ENCODE measurements at places on chromosomes 4 and X.

- no peak for DNase-seq
Observed at GRCh38 chrX:103747163-103747562, 29.5 kb upstream of the PLP1 start.

DNA sequence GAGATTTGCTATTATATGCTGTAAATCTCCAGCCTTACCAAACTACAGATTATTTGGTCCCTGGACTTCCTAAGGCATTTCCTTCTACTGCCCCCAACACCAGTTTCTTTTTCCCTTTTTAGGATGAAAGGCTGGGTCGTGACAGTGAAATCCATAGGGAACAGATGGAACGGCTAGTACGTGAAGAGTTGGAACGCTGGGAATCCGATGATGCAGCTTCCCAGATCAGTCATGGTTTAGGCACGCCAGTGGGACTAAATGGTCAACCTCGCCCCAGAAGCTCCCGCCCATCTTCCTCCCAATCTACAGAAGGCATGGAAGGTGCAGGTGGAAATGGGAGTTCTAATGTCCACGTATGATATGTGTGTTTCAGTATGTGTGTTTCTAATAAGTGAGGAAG lies 67.9 kb downstream of the PKD2 start:
- no peak for DNase-seq

GRCh38 chr4:146790515-146790914 lies 151.8 kb downstream of the POU4F2 start:
- DNase-seq = no peak

GRCh38 chrX:27057883-27058282 lies 405.3 kb downstream of the PPP4R3C start:
- DNase-seq = no peak

DNA sequence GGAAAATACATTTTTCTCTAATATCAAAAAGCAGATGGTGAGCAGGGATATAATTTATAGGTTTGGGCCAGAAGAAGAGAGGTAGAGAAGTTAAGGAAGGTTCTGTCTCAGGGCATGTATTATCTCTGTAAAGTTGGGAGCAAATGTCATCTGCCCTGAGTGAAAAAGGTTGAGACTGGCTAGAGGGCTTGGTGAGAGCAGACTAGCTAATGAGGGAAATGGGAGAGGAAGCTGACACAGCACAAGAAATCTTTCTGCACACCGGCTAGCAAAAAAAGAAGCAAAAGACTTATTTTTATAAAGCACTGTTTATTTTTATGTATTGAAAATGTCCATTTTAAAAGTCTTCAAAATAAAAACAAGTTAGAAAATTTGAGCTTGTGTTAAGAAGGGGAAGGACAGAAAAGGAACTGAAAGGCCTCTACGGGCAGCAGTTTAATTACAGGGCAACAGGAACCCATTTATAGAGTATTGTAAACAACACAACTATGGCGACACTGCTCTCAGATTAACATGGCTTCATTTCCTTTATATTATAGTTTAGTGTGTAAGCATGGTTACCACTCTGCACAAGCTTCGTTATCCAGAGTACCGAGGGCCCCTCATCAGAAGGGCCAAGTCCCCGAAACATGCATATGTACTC lies 17.4 kb downstream of the CD40LG start:
- no peak for DNase-seq

GRCh38 chr4:176792326-176793059 lies at the start of gene VEGFC:
TSS of gene VEGFC (minus strand) at chr4:176792922. CDS start at chr4:176792311, 611 bp downstream.
- DNase-seq = no peak

DNA sequence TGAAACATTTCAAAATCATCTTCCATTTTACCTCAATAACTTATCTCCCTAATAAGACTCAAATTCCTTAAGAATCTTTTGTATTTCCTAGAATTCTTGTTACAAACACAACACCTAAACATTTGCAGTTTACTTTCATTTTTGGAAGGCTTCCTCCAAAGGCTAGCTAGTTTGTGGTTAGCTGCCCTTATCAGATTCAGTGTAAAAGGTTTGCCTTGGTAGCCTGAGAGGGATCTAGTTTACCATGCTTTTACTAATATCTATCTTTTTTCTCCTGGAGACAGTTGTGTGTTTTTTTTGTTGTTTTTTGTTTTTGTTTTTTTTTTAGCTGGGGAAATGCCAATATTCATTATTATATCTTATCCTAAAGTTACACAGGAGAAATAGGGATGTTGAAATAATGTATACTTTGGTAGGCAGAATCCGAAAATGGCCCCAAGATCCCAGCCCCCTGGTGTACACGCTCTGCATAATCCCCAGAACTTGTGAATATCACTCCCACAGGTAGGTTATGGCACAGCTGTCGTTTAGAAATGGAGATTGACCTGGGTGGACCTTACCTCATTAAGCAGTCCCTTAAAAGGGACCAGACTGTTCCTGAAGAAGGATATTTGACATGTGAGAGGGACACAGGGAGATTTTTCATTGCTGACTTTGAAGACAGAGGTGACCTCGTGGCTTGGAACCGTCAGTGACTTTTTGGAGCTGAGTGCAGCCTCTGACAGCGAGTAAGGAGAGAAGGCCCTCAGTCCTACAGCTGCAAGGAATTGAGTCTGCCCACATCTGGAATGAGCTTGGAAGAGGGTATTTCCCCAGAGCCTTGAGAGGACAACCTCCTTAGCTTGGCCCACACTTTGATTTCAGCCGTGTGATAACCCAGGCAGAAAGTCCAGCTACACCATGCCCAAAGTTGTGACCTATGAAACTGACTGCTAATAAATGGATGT lies 33.4 kb downstream of the SEPTIN11 start:
- DNase-seq = no peak

- no peak for DNase-seq
Observed at GRCh38 chr4:114028071-114028470, 48.6 kb upstream of the ARSJ start.

DNA sequence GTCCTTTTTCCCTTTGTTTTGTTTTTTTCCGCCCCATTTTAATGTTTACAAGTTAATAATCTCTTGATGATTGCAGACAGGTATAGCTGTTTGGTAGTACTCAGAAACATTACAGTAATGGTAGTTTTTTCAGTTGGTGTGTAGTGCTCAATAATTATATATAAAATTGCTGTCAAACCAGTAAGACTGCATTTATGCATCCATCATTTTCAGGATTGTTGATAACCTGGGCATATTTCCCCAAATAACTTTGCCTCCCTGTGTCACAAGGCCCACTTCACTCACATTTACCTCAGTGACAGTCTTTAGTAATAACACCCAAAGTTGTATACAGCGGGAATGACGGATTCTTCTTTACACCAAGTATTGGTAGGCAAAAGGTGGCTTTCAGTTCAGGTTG lies 16.1 kb downstream of the ARFIP1 start:
- no peak for DNase-seq

- DNase-seq = no peak
Observed at GRCh38 chr4:56066493-56066892, 117.7 kb downstream of the CEP135 start.

GRCh38 chr4:37246891-37247290 lies 2.3 kb downstream of the NWD2 start:
- DNase-seq = no peak

DNA sequence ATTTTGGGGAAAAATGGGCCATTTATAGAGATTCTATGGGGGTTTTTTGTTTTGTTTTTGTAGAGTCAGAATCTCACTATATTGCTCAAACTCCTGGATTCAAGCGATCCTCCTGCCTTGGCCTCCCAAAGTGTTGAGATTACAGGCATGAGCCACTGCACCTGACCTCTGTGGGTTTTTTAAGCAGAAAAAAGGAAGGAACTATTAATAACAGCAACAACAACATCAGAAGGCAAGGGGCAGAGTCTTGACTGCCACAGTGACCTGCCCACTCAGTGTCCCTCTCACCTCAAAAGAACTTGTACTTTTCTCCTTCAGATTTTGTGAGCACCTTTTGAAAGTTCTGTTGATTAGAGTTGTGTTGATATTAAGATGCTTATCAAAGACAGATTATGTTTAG lies 48.1 kb downstream of the FNIP2 start:
- no peak for DNase-seq

DNA sequence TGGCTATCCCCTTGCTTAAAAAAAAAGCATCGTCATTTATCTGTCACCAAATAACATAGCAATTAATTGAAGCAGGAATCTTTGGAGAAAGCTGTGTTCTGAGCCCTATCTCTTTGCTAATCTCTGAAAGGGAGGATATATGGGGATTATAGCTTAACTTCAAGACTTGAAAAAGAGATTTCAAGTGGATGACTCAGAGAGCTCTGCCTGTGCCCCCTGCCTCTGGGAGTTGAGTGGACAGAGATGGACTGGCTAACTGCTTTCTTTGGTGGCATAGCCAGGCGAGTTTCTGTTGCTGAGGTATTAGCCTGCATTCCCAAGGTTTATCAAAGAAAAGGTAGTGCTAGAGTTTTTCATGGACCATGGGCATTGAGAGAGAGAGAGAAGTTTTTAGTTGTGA lies 91.6 kb downstream of the DDIT4L start:
- DNase-seq = no peak

DNA sequence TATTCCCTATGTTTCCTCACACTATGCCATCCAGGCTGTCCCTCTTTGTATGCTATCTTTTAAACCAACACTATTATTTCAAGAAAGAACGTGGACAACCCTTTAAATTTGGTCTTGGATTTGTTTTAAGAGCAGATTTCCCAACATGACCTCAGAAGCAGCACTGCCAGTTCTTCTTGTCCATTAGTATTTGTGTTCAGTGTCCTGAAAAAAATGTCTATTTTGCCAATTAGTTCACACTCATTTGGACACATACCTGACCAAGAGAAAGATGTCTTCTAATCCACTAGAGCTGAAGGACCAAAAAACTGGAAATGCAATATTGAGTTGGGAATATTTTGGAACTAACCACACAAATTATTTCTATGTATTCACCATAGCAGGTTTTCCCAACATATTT lies 223.2 kb upstream of the CNKSR2 start:
- DNase-seq = no peak

- no peak for DNase-seq
Observed at GRCh38 chrX:97294041-97294440, 410.3 kb downstream of the RPA4 start.

Data from stimulated activated naive CD4-positive, alpha-beta T cell treated with Interleukin-2 at 50 U/mL for 16 hours (primary cell).